ENCODE measurements at places on chromosomes 6 and 20.
A peak's percentile ranks its signal among the peaks of the same experiment; 100 is the strongest.

DNA sequence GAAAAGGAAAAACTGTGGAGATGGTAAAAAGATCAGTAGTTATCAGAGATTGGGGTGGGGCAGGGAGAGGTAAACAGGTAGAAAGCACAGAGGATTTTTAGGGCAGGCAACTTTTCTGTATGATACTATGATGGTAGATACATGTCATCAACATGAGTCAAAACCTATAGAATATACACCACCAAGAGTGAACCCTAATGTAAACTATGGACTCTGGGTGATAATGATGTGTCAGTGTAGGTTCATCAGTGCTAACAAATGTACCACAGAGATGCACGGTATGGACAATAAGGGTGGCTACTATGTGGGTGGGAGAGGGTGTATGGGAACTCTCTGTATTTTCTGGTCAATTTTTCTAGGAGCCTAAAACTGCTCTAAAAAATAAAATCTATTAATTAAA is 18.5 kb downstream of the PACSIN1 start:
- no peak for DNase-seq

DNA sequence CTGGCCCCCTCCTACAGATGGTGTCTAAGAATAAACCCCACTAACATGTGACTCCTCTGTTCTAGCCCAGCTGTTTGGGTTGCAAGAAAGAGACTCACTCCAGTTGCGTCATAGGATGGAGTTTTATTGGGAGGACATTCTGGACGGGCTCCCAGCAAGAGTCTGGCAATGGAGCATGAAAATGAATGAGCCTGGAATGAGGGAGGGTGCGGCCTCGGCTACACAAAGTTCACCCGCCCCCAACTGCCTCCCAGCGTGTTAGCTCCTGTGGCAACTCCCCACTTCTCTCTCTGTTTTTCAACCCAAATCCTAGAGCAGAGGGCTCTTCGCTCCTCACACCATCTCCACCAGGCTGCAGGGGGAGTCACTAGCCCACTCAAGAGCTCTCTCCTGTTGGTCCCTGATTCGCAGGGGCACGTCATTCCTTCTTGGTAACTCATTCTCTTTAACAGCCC is 5.1 kb upstream of the ADAM33 start:
- no peak for DNase-seq

GRCh38 chr6:131213501-131213990 is 78.3 kb downstream of the AKAP7 start:
- no peak for DNase-seq

DNA sequence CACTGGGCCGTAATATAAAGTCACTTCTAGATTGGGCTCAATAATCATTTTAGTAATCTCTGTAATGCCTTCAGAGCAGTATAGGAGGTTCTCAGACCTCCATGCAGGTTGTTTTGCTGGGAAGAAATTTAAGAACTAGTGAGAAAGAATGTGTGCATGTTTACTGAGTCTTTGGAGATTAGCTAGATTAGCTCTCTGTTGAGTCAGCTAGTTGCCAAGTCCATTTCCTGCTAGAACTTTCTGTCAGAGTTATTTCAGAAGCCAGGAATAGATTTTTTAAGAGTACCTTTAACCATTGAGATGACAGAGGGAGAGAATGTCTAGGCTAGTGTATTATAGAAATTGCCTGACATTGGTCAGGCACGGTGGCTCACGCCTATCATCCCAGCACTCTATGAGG is 33.3 kb downstream of the ORC3 start:
- DNase-seq: no peak

DNA sequence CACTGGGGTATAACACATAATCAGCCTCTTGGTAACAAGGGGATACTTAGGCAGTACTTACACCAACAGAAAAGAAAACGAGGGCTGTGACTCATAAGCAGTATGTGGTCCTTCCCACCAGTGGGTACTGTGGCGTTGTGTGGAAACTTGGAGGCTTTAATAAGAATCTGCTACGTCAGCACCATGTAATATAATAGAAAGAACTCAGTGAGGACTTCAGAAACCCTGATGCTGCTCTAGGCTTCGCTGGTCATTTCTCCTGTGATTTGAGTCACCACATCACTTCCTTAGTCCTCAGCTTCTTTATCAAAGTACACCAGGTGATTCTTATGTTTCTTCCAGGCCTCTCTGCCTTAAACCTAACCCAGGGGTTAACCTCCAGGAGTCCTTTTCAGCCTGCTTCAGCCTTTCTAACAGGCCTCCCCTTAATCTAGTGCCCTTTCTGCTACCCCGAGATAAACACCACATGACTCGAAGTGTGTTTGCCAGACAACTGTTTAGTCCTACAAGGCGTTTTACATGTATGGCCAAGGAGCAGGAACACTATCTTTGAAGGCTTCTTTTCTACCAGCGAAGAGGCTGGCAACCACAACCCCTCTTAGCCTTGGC is 68.5 kb downstream of the FYN start:
- DNase-seq: no peak

DNA sequence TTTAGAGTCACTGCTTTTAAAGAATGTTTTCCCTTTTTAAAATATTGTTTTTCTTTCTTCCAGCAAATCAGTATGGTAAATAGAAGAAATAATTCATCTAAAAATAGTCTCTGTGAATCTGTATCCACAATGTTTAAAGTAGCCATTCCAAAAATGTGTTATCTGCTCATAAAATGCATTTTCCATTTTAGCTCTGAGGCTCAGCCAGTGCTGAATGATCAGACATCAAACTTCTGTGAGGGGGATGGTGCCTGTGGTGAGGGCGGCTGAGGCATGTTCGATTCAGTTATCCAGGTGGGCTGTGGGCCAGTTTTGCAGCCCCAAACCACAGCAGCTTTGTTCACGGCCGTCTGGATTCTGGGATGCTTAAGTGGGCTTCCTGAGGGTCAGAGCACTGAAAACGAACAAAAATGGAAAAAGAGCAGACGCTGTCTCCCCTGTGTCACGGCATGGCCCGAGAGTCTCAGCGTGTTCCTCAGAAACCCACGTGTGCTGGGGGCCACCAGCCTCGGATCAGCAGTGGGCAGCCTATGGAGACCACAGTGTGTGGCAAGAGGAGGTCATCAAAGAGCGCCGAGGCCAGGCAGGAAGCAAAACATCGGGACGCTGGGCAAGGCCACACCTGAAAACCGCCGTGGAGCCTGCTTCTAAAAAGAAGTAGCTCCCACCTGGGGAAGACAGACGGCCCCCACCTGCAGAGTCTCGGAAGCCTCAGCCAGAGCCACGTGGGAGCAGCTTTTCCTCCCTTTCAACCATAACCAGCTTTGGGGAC is 134.9 kb upstream of the THBS2 start:
- DNase-seq: no peak

GRCh38 chr20:46126440-46127056 is 8.4 kb downstream of the CD40 start:
- DNase-seq: no peak

DNA sequence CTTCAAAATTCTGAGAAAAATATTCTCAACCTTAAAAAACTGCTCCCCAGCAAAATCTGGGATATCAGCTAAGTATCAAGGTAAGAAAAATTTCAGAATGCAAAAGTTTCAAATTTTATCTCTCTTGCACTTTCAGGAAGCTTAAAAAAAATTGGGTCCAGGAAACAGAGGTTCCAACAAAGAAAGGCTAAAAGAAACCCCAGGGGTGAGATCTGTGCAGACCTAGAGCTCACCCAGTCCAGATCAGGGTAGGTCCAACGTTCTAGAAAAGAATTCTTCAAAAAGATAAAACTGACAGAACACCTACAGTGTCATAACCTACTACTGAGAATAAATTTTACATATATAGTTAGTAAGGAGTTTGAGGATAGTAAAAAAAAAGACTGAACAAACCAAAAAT is 23.5 kb downstream of the ILRUN start:
- DNase-seq: no peak

DNA sequence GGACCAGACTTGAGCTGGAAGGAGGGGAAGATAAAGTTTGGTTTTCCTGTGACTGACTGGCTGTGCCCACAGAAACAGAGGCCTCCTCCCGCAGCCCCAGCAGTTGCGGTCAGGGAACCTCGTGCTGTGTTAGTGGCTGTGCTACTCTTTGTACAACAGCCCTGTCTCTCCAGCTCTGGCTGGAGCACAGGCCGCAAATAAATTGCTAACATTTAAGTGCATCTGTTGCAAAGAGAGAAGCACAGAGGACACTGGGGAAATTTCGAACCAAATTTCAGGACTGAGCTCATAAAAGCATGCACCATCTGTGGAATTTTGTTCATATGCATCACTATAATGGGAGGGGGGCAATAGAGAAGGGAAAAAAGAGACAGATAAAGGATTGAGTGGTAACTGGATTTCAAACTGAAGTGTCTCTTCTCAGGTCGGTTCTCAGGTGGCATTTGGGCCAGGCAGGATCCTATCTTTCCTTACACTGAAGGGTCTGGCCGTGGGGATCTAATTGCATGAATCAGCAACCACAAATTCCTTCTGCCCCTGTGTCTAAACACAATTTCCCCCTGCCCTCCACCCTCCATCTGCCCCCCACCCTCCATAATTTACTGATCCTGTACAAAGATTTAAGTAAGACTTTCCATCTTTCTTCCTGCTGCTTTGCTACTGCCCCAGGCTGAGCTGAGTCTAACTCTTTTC is 88.9 kb upstream of the ATXN1 start:
- no peak for DNase-seq

DNA sequence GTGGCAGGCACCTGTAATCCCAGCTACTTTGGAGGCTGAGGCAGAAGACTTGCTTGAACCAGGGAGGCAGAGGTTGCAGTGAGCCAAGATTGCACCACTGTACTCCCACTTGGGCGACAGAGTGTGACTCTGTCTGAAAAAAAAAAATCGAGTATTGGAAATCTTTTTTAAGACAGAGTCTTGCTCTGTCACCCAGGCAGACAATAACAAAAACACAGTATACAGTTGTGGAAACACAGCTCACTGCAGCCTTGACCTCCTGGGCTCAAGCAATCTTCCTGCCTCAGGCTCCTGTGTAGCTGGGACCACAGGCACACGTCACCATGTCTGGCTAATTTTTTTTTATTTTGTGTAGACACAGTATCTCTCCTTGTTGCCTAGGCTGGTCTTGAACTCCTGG is 15.0 kb downstream of the NANP start:
- DNase-seq: no peak

- no peak for DNase-seq
These were observed 40.1 kb upstream of the ZBP1 start for GRCh38 chr20:57660181-57660921.

GRCh38 chr20:49349694-49350252 is 71.9 kb upstream of the ZNFX1 start:
- DNase-seq: no peak

- no peak for DNase-seq
These were observed 71.7 kb downstream of the RCAN2 start for GRCh38 chr6:46419576-46420002.

- no peak for DNase-seq
These were observed 2.0 kb downstream of the ZNF335 start for GRCh38 chr20:45969712-45970634.

GRCh38 chr20:48844996-48845395 is 17.2 kb upstream of the PREX1 start:
- DNase-seq: no peak

- no peak for DNase-seq
These were observed 151.7 kb upstream of the CEP162 start for GRCh38 chr6:84379142-84379541.

GRCh38 chr6:107293350-107293749 is 166.0 kb downstream of the PDSS2 start:
- no peak for DNase-seq

DNA sequence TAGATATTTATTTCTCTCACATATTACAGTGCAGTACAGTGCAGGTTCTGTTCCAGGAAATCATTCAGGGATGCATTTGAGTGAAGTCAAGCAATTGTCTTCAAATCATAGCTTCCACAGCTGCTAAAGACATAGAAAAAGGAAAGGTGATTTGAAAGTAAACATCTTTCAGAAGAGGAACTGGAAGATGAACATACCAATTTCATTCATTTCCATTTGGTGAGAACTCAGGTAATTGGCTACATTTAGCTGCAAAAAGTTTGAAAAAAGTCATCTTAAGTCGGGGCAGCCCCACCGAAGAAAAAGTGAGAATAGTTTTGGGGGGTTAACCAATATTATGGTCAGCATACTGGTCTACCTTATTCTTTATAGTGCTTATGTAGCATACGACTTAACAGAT is 61.4 kb upstream of the IL20RA start:
- no peak for DNase-seq

DNA sequence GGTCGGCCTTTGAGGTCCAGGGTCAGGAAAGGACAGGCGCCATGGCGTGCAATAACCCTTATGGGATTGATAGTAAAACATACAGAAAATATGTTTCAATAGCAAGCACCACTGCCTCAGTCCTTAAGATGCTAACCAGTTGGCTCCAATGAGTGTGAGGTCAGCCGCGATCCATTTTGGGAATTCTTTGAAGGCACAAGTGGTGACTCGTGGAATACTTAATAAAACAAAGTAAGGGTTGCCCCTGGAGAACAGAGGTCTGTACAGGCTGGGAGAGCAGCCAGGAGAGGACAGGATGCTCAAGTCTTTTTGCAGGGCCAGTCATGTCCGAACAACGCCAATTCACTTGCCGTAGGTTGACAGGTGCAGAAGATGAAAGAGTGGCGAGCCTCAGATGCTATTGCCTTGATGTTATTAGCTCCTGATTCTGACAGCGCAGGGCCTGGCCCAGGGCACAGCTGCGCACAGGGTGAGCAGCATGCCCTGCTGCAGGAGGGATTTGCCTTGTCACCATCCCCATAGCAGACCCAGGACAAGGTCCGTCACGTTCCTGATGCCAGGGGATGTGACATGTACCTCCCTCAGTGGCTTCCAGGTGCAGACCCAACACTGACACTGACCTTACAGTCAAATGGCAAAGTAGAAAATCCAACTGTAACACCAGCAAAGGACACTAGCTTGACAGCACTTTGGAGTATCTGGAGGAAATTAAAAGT is 21.8 kb downstream of the SYNDIG1 start:
- DNase-seq: no peak

- no peak for DNase-seq
These were observed 41.7 kb downstream of the C20orf203 start for GRCh38 chr20:32631933-32632460.

DNA sequence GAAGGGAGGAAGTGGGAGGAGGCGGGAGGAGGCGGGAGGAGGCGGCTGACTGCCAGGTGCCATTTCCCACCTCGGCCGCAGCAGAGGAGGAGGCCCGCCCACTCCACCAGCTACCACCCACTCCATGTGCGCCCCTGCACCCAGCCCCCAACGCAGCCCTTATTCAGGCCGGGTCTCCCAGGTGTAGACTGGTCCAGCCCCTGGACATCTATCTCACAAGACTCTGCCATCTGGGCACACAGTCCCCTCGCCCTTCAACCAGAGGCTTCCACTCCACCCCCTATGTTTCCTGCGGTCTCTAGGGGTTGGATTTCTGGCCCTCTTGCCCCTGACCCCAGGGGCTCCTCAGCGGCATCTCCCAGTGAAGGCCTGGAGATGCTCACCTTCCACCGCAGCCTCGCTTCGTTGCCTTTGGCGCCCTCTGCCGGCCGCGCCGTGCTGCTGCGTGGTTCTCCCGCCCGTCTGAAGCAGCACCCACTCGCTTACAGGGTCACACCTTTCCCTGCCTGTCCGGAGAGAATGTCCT is 32.6 kb upstream of the FAM83D start:
- DNase-seq: peak; percentile 66

- DNase-seq: no peak
These were observed 2.4 kb upstream of the DEFB114 start for GRCh38 chr6:49966334-49966733.
